ENCODE measurements at places on chromosomes 4 and X.

GRCh38 chr4:87006426-87006675, 71.5 kb downstream of the AFF1 start:
- no peak for DNase-seq

DNA sequence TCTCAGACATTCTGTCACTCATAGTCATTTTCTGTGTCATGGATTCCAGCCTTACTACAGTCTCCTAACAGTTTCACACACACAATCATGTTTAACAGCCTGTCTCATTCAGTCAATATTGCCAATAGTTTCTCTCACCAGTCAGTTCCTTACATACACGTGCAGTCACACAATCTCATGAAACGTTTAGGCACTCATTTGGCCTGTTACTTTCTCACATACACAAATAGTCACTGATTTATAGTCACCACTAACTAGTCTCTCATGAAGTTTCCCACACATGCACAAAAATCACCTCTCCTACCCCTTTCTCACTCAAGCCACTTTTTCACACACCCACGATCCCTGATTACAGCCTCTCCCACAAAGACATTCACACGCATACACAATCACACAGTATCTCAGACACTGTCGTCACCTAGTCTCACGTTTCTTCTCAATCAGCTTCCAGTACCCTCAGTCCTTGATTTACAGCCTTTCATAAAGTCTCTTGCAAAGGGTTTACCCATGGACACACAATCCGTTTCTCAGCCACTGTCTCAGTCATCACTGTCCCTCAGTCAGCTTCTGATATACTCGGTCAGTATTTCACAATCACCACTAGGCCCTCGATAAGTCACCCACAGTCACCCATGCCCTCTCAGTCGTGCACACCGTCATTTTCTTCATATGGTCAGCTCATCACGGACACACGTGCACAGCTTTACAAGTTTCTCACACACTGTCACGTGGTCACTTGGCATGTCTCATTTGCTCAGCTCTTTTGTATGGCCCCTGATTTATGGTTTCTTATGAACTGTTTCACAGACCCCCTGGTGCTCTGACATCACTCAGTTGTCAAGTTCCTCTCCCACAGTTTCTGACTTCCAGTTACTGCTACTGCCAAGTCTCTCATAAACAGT, 4.2 kb upstream of the CFP start:
- DNase-seq = no peak

- no peak for DNase-seq
These were observed 232.7 kb downstream of the FSTL5 start for GRCh38 chr4:161931089-161931488.

GRCh38 chr4:122873821-122874593, 47.4 kb downstream of the FGF2 start:
- DNase-seq = no peak

DNA sequence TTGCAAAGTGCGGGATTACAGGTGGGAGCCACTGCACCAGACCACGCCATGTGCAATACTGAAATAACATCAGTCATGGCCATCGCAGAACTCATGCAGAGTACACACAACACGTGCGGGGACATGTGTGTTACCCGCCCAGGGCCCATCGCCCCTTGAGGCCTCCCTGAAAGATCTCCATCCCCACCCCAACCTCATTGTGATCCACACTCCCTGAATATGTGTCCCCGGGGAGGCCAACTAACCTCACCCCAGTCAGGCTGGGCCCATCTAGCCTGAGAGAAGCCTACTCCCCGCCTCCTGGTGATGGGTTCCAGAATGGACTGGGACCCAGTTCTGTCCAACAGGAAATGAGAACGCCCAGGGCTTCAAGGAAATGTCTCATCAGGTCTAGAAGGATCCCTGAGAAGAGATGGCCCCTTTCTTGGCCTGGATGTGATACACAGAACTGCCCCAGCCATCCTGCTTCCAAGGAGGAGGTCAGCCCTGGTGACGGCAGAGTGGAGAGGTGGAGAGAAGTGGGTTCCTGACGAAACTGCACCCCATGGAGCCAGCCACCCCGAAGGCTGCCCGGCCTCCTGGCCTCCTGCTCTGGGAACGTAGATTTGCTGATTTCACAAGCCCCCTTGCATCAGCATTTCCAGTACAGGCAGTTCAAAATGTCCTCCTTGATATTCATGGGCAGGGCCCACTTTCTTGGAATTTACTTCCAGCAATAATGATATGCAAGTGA, 22.5 kb upstream of the CLDN24 start:
- no peak for DNase-seq

DNA sequence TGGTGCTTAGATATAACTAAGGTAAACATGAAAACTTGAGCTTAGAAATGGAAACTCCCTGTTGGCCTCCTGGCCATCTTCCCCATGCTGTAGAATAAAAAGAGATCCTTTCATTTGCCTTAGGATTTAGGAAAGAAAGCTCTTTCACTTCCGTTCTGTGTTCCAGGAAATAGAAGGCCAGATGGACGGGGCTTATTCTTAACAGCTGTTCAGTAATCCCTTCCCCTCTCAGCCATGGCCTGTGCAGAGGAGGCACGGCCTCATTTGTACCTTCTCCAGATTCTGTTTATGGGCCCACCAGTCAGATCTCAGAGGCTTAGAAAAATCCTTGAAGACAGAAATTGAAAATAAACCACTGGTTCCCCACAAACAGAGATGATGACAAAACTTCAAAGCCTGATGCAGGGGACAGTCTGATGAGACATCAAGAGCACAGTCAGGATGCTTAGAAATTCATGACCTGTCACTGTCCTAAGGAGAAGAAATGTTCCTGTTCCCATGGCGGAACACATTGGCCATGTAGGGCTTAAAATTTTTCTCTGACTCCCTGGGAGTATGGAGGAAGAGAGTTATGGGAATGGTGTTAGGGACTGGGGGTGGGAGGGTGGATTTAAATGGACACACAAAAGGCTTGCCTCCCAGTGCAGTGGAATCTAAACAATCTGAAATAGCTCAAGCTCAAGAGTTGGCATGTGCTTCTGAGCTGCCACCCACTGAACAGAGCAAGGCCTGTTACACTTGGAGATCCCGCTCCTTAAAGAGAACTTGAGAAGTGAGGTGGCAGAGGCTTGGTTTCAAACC, 188.8 kb downstream of the SOWAHB start:
- no peak for DNase-seq

DNA sequence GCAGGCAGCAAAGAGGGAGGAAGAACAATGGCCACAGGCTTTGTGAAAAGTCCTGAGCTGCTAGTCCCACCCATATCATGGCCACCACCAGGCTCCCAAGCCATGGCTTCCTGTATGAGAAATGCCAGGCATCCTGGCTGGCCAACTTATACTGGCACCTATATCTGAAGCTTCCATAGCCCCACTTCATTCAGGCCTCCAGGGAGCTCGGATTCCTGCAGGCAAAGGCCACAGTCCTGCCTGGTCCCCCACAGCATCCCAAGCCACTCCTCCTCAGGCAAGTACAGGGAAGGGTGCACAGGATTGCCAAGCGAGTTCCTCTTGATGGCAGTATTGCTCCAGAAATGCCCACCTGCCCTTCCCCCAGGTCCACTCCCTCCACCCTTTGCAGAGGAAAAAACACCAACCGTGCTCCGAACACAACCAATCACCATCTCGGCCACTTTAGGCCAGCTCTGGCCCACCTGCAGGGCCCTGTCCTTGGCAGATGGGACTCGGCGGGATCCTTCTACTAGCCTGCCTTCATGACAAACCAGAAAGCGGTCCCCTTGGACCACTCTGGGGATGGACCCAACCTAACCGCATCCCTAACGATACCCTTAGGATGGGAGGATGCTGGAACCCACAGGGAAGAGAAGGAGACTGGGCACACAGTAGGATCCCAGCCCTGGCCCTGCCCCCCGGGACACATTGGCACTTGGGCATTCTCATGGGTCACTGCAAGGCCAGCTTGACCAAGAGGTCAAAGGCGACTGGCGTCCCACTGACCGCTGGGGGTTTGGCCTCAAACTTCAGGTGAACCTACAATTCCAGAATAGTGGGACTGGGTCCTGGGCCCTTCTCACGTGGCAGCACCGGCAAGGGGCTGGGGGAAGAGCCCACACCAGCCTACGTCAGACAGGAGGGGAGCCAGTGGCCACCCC, 220.4 kb upstream of the AGTR2 start:
- peak; percentile 77 for DNase-seq

DNA sequence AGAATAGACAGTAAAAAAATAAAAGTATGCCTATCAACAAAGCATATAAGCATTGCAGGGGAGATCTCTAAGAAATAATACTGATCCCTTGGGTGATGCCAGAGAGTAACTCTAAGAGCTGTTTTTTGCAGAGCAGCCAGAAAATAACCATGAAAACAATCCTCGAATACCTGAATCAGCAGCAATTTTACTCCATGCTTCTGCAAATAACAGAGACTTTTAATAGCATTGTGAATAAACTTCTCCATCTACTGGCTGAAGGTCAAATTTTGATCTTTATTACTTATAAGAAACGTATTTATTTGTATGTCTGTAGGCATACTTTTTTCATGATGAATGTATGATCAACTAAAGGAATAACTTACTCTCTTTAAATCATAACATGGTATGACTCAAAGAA, 334.5 kb downstream of the GALNTL6 start:
- DNase-seq = no peak

DNA sequence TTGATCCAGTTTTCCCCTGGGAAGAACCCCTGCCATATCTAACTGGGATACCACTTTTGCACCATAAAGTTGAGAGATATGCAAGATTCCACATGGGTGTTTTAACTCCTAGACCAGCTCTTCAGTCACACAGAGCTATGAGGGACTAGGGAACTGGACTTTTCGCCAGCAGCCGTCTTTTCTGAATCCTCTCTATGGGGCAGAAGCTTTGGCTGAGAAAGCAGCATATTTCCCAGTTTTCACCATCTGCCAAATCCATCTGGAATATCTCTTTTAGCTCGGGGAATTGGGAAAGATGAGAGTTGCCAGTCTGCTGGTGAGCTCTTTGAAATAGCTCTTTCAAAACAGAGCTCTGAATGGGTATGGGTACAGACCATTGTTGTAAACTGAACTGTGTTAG, 20.9 kb downstream of the APOOL start:
- DNase-seq = no peak

GRCh38 chr4:15653420-15653819, 1.7 kb downstream of the FBXL5 start:
- DNase-seq = no peak

GRCh38 chr4:89296399-89296798, 11.2 kb downstream of the GPRIN3 start:
- DNase-seq = no peak

DNA sequence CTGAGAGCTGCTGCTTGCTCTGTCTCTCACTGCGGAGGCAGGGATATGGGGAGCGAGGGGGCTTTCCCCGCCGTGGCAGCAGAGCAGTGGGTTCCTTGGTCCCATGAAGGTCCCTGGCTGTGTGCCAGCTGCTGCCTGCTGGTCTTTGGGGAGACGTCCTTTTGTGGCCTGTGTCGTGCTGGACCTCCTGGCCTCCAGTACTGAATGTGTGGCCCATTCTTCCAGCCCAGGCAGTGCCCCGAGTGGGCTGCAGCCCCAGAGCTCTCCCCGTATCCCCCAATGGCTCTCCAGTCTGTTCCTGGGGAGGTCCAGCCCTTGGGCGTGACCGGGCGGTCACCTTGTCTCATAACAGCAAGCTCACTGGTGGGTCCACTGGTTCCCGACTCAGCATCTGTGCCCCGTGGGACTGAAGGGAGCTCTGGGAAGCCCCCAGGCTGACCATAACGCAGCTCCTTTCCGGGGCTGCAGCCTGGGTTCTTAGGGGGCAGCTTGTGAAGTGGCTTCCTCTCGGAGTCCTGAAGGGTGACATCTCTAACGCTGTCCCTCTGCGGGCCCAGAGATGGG, 115.6 kb downstream of the SMIM20 start:
- DNase-seq = no peak
